ENCODE measurements at places on chromosomes 6 and 20.

DNA sequence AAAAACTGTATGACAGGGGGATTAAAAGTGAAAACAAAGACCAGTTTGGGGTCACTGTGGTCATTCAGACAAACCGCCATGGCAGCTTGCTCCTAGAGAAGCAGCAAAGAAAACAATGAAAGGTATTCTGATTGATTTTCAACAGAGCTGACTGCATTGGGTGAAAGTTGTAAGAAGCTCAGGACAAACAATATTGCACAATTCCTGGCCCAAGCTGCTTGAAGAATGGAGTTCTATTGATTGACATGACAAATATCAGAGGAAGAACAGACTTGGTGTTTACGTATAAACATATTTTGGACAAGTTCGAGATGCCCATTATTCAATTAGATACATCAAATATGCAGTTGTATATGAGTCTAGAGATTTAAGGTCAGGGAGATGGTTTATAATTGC lies 62.0 kb downstream of the TRIM38 start:
- no peak for DNase-seq

- peak; percentile 69 for DNase-seq
Measured at GRCh38 chr6:163710532-163711470, 296.3 kb downstream of the QKI start.

DNA sequence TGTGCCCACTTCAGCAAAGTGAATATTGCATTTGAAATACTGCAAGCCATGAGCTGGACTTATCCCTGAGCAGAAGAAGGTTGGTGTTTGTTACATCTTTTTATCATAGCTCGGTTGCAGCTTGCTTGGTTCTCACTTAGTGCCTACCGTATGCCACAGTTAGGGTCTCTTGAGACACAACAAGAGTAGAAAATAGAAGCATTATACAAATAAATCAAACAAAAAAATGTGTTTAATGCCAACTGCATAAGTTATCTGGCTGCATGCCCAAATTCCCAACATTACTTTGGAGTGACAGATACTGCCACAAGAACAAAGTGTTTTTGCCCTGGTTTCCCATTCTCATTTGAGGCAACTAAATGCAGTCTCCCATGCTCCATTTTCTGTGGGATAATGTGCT lies 53.9 kb upstream of the LAMP5 start:
- peak; percentile 37 for DNase-seq

DNA sequence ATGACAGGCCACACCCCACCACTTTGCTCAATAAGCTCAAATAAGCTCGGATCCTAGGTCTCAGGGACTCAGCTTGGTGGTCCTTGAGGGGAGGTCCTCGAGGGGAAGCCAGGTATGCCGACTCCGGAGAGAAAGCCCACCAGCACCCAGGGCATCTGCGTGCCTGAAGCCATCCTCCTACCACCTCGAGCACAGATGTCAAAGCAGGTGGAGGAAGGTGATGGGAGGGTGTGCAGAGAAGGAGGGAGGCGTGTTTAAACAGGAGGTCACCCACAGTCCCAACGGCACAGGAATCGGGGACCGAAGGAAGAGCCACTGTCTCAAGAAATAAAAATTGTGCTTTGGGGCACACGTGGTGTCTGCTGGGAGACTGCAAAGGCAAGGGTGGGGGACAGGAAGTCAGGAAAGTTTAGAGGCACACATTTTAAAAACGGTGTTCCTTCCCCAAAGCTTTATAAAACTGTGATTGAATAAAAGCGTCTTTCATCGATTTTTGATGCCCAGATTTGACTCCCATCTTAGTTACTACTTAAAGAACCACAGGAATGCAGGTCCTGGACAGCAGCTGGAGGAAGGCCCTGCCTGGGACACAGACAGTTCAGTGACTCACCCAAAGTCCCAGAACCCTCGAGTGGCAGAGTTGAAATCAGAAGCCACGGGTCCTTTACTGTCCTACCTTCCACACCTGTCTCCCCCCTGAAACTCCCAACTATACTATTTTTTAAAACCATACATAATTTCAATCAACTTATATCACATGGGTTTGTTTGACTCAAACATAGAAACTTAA lies 221.0 kb upstream of the PDE10A start:
- no peak for DNase-seq

DNA sequence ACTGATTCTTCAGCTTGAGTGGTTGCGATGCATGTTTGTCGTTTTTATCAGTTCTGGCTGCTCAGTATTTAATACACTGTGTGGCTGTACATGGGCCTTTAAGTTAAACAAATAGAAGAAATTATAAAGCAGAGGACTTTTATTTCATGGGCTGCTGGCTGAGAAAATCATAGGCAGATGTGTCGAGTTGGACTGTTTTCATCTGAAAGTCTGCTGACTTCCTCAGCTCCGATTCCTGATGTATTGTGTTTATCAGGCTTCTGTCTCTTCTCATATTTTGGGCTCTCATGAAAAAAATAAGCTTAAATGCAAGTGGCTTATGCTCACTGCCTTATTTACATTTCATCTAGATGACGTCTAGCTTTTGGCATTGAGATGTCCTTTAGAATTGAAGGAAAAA lies 129.5 kb upstream of the GGTLC1 start:
- DNase-seq, result peak; percentile 49
